ENCODE measurements at places on chromosomes 2 and 18.

GRCh38 chr2:207108440-207108839, 57.3 kb downstream of the KLF7 start:
- no peak for DNase-seq

DNA sequence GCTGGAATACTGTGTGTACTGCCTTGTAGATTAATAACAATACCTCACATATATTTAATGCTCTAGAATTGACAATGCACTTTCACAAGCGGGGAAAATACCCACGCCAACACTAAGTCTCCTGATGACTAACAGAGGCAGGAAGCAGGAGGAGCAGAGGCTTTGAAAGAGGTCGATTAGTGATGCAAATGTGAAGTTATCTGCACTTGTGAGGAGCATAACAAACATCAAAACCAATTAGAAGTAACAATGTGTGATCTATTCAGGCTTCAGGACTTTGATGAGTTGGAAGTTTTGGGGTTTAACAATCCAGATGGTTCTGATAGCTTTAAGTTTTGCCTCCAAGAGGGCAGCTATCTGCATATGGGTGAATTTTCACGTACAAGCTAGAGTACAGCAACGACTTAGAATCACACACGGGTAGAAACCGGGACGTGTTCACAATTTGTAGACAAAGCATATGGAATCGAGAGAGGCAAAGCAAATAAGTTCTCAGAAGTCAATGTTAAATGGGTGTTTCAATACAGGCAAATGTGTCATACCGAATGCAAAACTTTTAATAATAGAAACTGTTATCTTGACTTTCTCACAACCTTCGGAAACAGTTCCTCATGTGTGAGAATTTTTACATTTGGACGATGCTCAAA, 114.5 kb downstream of the METTL8 start:
- DNase-seq: peak; percentile 22

GRCh38 chr2:231998046-231998445, 36.5 kb downstream of the DIS3L2 start:
- DNase-seq: no peak

- DNase-seq: no peak
Observed at GRCh38 chr18:65750389-65751154, at the start of gene CDH7. Gene CDH7 (plus strand): TSS chr18:65751012. CDS start chr18:65762843, 11,831 bp downstream.

GRCh38 chr2:119691189-119691588, 12.2 kb downstream of the TMEM177 start:
- no peak for DNase-seq

- DNase-seq: no peak
Observed at GRCh38 chr2:166643980-166644379, 149.9 kb upstream of the SCN7A start.

GRCh38 chr18:10971717-10972116, 177.7 kb downstream of the PIEZO2 start:
- no peak for DNase-seq

GRCh38 chr2:130825966-130826253, 10.8 kb upstream of the ARHGEF4 start:
- DNase-seq: no peak

- DNase-seq: no peak
Observed at GRCh38 chr2:167318581-167318980, 430.3 kb downstream of the XIRP2 start.

GRCh38 chr2:54977149-54977548, 73.1 kb downstream of the RTN4 start:
- DNase-seq: no peak

GRCh38 chr2:207341112-207341750, 175.5 kb upstream of the KLF7 start:
- DNase-seq: no peak

DNA sequence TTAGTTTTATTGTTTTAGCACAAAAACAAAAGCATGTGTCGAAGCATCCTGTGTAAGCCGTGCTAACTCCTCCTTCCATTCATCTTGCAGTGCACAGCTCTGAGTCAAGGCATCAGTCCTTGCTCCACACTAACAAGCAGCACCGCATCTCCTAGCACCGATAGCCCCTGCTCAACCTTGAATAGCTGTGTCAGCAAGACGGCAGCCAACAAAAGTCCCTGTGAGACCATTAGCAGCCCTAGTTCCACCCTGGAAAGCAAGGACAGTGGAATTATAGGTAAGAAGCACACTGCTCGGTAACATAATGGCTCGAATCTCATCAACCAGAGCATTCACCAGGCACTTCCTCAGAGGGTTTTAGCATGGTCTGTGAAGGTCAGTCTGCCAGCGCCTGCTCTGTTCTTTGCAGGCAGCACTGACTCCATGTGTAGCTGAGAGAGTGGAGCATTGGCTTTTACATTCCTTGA, 136.2 kb downstream of the WDSUB1 start:
- no peak for DNase-seq

- no peak for DNase-seq
Observed at GRCh38 chr2:147511491-147511948, 333.3 kb upstream of the ACVR2A start.

DNA sequence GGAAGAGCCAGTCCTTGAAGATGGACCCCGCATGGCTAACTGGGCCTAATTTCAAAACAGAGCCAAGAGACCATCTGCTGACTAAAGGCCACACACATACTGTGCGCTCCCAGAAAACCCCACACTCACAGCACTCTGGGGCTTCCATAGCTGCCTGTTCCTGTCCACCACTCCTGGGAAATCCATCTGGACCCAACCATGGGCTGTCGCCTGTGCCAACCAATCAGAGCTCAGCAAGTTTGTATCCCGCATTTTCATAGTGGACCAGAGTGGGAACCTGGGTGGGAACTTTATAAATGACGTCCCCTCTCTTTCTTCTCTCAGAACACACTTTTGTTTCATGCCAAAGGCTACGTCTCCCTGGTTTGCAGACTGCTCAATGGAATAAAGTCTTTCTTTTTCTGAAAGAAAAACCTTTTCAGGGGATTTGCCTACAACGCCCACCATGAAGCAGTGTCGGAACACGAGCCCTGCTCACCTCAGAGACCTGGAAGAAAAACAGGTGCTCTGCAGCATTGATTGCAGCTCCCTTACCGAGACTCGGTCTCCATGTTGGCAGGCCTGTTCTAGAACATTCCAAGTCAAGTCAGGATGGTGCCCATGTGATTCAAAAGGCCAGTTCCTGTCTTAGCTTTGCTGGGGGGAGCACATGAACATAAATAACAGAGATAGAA, 137.2 kb upstream of the GPC1 start:
- no peak for DNase-seq

GRCh38 chr2:105494683-105495425, 96.0 kb upstream of the FHL2 start:
- no peak for DNase-seq

- no peak for DNase-seq
Observed at GRCh38 chr2:215615803-215616174, 179.9 kb upstream of the FN1 start.

- no peak for DNase-seq
Observed at GRCh38 chr2:119196301-119197125, 27.1 kb upstream of the STEAP3 start.

DNA sequence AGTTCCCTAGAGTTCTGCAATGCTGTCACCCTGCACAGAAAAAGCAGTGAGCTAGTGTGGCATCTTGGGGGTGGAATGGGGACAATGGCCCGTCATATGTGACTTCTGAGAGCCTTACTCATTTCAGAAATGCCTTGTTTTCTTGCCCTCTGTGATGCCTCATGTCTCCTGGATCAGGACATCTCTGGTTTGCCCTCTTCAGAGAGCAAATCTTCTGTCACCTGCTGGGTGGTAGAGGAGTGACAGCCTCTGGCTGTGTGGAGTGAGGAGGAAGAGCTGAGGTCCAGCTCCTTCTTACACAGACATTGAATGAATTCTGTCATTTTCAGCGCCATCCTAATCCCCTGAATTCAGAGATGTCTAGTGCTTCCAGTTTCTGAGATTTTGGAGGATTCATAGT, 55.6 kb upstream of the PHLPP1 start:
- no peak for DNase-seq

- no peak for DNase-seq
Observed at GRCh38 chr2:41062336-41062735, 610.4 kb upstream of the SLC8A1 start.

DNA sequence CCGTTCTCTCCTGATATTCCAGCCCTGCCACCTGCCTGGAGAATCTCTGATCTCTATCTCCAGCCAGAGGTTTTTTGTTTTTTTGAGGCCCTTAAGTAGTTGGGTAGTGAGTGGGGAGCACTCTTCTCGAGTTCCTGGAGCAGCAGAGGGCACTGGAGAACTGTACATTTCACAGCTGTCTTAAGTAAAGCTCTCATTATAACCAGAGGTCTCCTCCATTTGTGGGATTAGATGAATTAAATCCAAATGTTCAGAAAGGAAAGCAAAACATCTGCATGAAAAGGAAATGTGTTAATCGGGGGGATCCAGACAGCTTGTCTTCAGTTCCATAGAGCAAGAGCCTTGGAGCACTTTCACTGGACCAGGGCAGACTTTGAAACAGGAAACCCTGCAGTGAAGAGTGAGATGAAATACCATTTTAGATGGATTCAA, 32.8 kb downstream of the AOX1 start:
- DNase-seq: no peak

DNA sequence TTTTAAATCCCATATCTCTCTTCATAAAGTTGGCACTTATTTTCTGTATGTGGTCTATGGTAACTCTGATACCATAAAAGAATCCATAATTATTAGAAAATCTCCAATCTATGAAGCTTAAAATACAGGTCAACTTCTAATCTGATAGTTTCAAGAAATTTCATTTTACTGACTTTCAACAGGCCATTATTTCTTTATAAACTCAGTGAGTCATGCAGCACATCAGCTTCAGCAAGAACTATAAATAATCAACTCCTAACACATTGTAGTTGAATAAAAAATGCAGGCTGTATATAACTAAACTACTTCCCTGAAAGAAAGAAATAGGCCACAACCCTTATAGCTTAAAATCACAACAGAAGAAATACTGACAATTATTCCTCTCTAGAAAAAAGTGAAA, 204.3 kb upstream of the CCDC150 start:
- no peak for DNase-seq

- DNase-seq: no peak
Observed at GRCh38 chr2:184689638-184690037, 91.3 kb downstream of the ZNF804A start.

DNA sequence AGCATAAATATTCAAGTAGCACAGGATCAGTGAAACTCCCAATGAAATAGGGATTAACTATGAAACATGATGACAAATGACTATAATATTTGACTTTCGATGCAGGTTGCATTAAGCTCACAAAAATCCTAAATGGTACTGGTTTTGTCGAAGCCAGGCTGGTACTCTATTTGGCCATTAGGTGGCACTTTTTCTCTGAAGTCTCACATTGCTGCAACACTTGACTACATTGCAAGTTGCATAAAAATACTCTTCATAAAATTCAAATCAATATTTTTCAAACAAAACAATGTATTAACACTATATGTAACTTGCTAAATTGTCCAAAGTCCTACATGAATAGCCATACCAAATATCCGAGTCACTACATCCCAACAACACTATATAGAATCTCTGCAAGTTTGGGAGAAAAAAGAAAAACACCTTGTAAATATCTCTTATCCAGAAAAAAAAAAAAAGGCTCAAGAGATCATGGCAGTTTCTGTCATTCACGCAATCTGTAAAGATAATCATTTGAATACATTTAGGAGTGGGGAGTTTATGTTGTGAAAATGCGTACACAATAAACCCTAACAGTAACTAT, 9.5 kb downstream of the RTTN start:
- no peak for DNase-seq

GRCh38 chr2:152499896-152500735, 165.1 kb downstream of the FMNL2 start:
- no peak for DNase-seq

- DNase-seq: no peak
Observed at GRCh38 chr2:240295256-240296103, 140.0 kb upstream of the GPC1 start.

DNA sequence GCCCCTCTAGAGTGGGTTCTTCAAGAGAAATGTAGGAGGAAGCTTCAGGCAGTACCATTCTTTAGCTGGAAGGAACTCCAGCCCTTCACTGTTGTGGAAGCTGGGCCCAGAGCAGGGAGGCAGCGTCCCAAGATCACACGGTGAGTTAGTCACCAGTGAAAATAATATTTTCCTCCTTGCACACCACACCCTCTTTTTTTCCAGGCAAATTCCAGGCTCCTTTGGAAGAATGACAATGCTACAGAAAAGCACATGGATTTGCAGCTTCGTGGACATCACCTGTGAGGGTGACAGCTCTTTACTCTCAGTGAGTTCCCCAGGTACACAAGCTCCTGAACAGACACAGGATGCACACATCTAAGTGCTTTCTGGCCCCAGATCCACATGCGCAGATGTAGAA, 157.1 kb downstream of the COL6A3 start:
- no peak for DNase-seq

- DNase-seq: no peak
Observed at GRCh38 chr2:136844546-136844945, 79.2 kb downstream of the THSD7B start.

DNA sequence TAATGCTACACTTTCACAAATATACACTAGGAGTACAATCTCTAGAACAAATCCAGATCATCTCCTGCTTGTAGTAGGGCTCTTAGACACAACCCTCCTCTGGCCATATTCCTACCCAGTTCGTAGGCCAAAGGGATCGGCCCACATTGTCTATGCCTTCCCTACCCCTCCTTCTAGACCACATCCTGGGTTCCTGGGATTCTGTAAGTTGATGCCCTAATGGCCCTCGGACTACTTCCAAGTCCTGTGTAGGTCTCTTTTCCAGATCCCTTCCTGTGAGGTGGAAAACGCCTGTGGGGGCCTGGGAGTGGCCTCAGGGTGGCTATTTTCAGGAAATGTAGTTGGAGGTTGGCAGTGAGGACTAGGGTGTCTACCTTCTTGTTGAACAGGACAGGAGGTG, 289.7 kb downstream of the ZNF385B start:
- no peak for DNase-seq

DNA sequence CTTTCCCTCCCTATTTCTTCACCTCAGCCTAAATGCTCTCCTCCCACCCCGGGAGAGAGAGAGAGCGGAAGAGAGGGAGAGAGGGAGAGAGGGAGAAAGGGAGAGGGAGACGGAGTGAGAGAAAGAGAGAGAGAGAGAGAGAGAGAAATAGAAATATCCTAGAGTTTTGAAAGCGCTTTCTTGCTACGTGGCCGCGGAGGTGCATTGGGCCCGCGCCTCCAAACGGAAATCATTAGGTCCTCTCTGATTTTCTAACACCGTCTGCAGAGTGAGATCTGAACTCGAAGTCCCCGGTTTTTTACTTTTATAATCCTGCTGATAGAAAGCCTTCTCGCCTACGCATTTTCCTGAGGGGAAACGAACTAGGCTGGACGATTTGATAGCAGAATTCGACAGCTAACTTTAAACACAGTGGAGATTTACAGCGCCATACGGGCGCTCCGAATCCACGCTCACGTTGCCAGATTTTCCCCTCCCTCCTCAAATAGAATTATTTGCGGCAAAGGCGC, 903 bp upstream of the EVX2 start:
- DNase-seq: no peak

DNA sequence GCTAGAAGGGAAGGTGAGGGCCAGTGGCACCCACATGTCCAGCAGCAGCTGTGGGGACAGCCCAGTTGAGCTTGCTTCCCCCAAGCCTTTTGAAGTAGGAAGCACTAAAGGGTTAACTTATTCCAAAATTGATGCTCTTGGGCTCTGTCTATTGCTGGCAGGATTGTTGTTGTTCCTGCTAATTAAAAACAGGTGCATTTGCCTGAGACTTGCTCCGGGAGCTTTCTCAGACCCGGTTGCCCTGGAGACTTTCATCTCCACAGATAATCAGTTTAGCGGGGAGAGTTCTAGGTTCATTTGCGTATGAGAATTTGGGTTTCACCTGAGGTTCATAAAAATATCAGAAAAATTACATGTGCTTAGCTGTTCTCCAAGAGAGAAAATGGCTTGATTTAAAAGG, 277.3 kb downstream of the LRATD1 start:
- DNase-seq: no peak

GRCh38 chr2:59884166-59884565, 669.3 kb downstream of the BCL11A start:
- no peak for DNase-seq
